ENCODE measurements at places on chromosomes 1 and 21.

DNA sequence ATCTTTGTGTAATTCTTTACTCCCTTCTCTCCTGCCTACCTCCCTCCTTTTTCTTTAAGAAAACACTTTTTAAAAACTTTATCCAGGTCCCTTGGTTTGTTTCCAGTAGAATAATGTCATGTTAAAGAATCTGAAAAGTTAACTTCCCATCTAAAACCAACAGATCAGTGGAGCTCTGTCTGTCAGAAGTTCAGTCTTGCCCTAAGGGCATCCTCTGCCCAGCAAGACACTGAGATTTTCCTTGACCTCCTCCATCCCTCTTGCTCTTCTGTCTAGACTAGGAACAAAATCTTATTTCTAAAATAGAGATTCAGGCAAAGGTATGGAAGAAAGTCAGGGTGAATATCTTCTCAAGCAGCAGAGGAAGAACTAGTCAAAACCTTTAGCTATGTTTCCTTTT lies 5.7 kb upstream of the GNL2 start:
- DNase-seq = no peak

DNA sequence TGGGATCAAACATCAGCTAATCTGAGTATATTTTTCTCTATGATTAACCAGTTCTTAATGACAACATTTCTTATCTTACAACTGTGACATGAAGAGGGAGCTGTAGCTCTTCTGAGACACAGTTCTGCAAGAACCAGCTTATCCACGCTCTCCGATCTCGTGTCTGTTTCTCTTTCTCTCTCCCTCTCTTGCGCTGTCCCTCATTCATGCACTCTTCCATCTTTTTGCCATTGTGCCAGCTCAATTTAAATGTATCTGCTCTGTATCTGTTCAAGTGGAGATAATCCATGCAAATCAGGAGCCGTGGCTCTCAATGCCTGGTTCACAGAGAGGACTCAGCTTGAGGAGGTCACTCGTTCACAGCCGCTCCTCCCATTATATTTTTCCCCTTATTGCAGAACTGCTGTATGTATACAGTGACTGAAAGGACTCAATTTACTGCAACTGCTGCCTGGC lies 494.7 kb upstream of the ADGRL2 start:
- peak; percentile 62 for DNase-seq

GRCh38 chr1:212601524-212601923 lies 7.0 kb upstream of the ATF3 start:
- no peak for DNase-seq

DNA sequence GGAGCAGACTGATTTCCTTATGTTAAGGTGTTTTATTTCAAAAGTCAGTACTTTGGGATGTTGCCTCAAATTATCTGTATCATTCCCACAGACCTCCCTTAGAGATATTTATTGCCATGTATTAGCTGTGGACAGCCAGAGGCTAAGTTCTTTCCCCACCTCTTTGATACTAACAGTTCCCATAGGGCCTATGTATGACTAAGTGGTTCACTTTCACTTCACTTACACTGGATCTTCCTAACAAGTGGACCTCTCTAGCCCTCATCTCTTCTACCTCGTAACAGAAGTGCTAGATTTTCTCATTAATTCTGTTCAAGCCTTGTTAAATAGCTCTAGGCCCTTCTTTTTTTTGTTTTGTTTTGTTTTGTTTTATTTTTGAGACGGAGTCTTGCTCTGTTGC lies 6.2 kb downstream of the TRAF5 start:
- DNase-seq = peak; percentile 46

GRCh38 chr1:230401763-230402294 lies 24.3 kb downstream of the PGBD5 start:
- no peak for DNase-seq

DNA sequence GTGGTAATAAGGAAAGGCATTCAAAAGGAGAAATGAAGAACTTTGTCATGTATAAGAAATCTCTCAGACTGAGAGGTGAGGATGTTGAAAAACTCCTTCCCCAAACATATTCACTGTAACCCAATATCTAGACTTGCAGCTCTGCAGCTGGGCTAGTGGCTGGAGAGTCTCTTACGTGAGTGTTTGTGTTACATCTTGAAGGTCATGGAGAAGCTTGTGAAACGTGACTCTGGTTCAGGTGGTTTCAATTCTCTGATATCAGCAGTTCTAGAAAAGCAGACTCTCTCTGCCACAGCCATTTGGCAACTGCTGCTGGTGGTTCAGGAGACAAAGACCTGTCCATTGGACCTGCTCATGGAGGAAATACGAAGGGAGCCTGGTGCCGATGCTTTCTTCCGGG lies 55.0 kb upstream of the EPHA8 start:
- DNase-seq = no peak

GRCh38 chr1:198880397-198880796 lies 241.6 kb downstream of the PTPRC start:
- no peak for DNase-seq

- peak; percentile 63 for DNase-seq
Observed at GRCh38 chr21:37219761-37220432, 47.2 kb downstream of the VPS26C start.

- DNase-seq = no peak
Observed at GRCh38 chr1:65955071-65955470, 162.4 kb downstream of the PDE4B start.

DNA sequence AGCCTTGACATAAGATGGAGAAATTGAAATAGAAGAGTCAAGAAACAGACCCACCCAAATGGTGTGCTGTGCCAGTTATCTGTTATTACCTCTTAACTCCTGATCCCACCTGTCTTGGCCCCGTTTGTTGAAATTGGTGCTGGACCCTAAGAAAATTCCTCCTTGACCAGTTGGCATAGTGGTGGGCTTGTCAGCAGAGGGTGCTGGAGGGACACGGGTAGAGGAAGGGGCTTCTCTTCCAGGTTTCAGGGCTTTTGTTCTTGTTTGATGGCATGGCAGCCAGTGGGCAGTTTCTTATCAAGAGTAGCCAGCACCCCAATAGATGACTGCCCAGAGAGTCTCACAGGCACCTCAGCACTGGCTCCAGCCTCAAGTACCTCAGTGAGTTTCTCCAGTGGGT lies 51.6 kb downstream of the PCBP3 start:
- DNase-seq = no peak

DNA sequence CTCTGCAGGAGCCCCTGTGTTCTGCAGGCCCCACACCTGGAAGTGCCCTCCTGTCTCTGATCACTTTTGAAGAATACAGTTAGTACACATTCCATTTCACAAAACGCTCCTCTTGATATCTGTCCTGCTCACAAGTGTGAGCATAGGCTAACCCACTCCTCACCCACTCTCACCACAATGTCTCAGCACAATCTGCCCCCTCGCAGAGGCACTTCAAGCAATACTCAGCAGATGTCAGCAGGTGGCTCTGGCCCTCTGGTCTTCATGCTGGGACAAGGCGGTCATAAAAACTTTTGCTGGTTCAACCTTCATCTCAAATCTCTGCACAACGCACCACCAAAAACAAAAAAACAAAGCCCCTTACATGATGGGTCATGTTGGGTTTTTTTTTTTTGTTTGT lies 671.2 kb downstream of the MATN1 start:
- peak; percentile 4 for DNase-seq

All from OCI-M1 (cell line).